ENCODE measurements at places on chromosomes 1 and 21.

DNA sequence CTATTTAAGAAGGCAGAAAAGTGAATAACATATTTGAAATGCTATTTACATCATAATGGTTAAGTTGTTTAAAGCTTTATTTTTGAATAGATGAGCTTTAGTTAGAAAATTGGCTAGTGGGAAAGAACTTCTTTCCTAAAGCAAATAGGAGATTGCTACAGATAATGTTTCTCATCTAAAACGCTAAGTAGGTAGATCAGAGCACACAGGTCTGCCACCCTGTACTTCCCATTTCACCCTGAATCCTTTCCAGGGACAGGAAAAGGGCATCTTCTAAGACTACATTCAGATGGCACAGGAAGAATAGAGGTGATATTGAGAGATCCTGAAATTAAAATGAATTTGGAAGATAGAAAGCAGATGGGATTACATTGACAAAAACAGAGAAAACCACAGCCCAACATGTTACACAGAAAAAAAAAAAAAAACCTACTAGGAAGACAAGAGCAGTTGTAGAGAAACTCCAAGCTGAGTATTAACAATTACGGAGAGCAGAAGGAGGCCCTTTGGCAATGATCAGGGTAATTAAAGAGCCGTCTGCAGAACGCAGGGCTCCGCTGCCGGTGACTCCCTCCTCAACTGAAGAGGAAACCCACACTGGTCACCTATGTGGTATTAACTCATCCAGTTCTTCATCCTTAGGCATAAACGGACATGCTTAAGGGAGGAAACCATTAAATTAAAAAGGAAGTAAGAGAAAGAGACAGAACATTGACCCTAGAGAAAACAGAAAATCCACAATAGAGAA lies 53.6 kb upstream of the MAP10 start:
- DNase-seq, result no peak

DNA sequence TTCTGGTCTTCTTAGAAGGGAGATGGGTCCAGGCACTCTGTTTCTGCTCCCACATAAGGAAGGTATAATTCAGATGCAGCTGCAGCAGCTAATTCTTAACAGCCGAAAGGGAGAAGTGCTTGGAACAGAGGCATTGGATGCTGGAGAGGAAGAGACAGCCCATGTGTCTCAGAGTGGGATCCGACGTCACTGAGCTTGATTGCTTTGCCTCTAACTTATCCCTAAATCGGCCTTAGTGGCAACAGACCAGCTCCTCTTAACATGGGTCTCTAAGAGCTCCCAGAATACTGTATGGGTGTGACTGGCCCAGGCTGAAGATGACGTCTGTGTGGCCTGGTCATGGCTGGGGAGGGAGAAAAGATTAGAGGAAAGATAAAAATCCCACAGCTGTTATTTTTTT lies 40.7 kb upstream of the KCND3 start:
- DNase-seq, result no peak

DNA sequence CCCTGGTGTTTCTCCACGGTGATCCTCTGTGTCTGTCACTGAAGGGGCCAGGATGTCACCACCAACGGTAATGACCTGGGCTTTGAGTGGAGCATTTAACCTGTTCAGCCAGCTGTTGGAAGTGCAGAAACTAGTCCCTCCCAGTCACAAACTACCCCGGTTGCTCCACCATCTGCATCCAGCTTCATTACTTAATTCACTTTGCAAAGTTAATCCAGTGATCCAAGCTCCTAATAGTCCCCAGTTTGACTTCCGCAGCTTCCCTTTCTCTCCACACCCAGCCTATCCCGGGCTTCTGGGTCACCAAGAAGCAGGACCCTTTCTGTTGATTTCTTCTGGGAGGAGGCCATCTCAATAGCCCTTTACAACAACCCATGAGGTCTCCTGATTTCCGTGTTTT lies 63.5 kb downstream of the MDM4 start:
- no peak for DNase-seq

DNA sequence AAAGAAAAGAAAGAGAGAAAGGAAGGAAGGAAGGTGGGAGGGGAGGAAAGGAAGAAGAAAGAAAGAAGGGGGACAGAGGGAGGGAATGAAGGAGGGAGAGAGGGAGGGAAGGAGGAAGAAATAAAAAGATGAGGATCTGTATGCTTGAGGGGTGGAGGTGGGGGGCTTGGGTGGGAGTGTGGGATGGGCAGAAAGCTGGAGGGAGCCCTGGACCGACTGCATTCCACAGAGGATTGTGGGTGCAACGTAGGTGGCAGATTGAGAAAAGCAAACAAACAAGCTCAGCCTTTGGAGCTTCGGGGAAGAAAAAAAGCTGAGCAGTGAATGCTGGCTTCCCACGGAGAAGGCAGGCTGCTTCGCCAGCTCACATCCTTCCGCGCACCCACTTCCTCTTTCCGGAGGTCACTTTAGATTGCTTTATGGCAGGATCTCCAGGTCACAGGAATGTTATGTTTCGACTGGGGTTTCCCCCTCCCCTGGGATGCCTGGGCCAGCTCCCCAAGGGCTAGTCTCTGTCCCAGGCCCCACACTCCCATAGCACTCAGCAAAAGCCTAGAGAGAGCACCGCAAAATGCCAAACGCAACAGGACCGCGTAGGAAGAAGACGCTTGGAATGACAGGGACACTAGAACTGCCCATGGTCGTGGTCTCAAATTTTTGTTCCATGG lies 20.7 kb upstream of the LGALS8 start:
- no peak for DNase-seq

DNA sequence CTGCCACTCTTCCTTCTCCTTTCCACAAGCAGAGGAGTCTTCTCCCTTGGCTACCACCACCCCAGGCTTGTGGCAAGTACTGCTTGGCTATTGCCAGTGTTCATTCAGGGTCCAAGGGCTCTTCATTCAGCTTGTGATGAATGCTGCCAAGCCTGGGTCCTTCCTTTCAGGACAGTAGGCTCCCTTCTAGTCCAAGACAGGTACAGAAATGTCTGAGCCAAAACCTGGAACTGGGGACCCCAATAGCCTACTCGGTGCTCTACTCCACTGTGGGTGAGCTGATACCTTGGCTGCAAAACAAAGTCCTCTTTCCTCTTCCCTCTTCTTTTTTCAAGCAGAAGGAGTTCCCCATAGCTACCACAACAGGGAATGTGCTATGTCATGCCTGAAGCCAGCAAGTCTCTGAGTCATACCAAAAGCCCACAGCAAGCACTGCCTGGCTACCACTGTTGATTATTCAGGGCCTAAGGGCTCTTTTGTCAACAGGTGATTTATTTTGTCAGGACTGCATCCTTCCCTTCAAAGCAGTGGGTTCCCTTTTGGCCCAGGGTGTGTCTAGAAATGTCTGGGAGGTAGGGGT lies 268.9 kb downstream of the HHAT start:
- no peak for DNase-seq

- DNase-seq, result no peak
These were observed 11.7 kb upstream of the S100A11 start for GRCh38 chr1:152048416-152049009.

DNA sequence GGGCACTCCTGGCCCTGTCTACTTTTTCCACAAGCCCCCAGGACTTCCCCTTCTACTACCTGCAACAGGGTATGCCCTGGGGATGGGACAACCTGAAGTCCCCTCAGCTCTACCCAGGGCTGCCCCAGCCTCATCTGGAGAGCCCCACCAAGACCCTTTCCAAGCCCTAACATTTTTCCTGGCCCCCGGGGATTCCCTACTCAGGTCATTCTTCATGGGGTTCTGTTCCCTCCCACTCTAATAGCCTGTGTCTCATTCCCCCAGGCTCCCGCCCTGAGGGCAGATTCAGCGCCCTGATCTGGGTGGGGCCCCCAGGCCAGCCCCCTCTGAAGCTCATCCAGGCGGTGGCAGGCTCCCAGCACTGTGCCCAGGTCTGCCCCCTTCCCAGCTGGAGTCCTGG lies 9.6 kb downstream of the EXTL1 start:
- DNase-seq, result no peak
